CD8-positive, alpha-beta memory T cell (primary cell): ENCODE measurements at places on chromosomes 5 and 9. TPM values are rescaled to one million over a fixed set of nuclear protein-coding genes. Genes with fewer than 3 reads are reported as not detected.

The ANKRD33B gene
- total RNA-seq, result 29.6 TPM

- no peaks in the 10 kb centered on the region for H3K27me3 ChIP-seq
- no peak overlapping the region for H3K27ac ChIP-seq
- no peak for DNase-seq
- no peak overlapping the region for H3K4me3 ChIP-seq
- no peaks in the 10 kb centered on the region for H3K4me1 ChIP-seq
Measured at GRCh38 chr5:116514421-116514970, 60.1 kb downstream of the SEMA6A start.

DNA sequence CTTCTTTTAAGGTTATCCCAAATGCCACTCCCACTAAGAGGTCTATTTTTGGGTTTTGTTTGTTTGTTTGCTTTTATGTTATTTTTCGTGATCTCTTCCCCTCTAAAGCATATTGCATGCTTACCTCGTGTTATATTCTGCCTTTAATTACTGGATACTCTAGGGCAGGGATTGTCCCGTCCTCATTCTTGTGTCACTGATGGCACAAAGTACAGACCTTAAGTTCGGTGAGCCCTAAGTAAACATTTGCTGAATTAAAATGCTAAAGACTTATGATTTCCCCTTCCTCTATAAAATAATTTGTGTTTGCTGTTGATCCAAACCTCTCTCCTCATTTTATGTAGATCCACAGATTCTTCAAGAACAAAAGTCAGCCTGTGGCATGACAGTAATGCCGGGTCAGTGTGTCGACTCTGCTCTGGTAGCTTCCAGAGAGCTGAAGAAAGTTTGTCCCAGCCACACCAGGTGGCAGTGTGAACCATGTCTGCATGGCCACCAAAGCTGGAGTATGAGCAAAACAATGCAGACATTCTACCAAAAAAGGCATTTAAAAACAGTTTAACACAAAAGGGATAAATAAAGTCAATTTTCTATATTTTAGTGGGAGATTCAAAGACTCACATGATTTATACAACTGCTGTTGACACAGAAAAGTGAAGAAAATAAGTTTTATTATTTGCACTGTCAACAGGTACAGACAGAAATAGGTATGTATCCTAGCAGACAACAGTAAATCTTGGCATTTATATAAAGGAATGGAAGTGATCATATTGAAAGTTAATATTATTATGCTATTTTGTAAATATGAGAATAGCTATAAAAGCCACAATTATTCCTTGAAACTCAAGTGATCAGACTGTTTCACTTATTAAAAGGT, 17.9 kb upstream of the POC5 start:
- no peak for DNase-seq
- no peaks in the 10 kb centered on the region for H3K36me3 ChIP-seq
- H3K4me1 ChIP-seq, result no peaks in the 10 kb centered on the region
- H3K27me3 ChIP-seq, result no peaks in the 10 kb centered on the region

The ARID3C gene
- total RNA-seq, result 0.44 TPM

- H3K27ac ChIP-seq, result no peak overlapping the region
- no peaks in the 10 kb centered on the region for H3K36me3 ChIP-seq
- DNase-seq, result no peak
- H3K4me3 ChIP-seq, result no peak overlapping the region
- H3K4me1 ChIP-seq, result no peaks in the 10 kb centered on the region
Measured at GRCh38 chr9:95197692-95198271, 119.7 kb downstream of the FANCC start.

GRCh38 chr5:5613261-5613990, 190.9 kb downstream of the ICE1 start:
- no peak for DNase-seq
- no peak overlapping the region for H3K27ac ChIP-seq
- H3K4me1 ChIP-seq, result no peaks in the 10 kb centered on the region
- H3K36me3 ChIP-seq, result no peaks in the 10 kb centered on the region
- H3K4me3 ChIP-seq, result no peak overlapping the region
- no peaks in the 10 kb centered on the region for H3K27me3 ChIP-seq

The RNF38 gene
- 43.3 TPM for total RNA-seq

- H3K27me3 ChIP-seq, result no peaks in the 10 kb centered on the region
- DNase-seq, result no peak
- no peak overlapping the region for H3K27ac ChIP-seq
- H3K4me1 ChIP-seq, result peaks cover 22% of the 10 kb centered on the region
Measured at GRCh38 chr9:75134495-75134894, 46.2 kb downstream of the OSTF1 start.

The PNPLA7 gene
- 2.4 TPM for total RNA-seq

- peaks cover 44% of the 10 kb centered on the region for H3K4me1 ChIP-seq
- no peaks in the 10 kb centered on the region for H3K36me3 ChIP-seq
- H3K27ac ChIP-seq, result peak overlapping the region; percentile 70
- DNase-seq, result no peak
Measured at GRCh38 chr9:36485647-36486328, 85.7 kb upstream of the RNF38 start.

The GFRA3 gene
- not detected for total RNA-seq

DNA sequence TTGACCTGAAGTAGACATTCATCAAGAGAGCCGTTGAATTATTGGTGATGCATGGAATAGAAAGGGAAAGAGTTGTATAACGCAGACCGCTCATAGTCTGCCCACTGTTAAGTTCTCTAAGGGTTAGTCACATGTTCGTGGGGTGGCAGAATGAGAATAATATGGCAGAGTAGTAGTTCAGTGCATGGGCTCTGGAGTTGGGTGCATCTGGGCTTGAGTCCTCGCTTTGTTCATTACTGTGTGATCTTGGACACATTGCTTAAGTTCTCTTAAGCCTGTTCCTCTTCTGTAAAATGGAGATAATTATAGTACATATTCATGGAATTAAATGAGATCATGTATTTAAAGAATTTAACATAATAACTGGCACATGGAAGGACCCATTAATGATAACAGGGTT, 23.6 kb downstream of the TNPO1 start:
- no peaks in the 10 kb centered on the region for H3K4me1 ChIP-seq
- H3K27ac ChIP-seq, result no peak overlapping the region
- no peak for DNase-seq
- no peaks in the 10 kb centered on the region for H3K27me3 ChIP-seq
- no peak overlapping the region for H3K4me3 ChIP-seq
- no peaks in the 10 kb centered on the region for H3K36me3 ChIP-seq
